HCT116 (cell line): ENCODE measurements at places on chromosomes 11 and 22. TPM values are rescaled to one million over a fixed set of nuclear protein-coding genes. Genes with fewer than 3 reads are reported as not detected.

DNA sequence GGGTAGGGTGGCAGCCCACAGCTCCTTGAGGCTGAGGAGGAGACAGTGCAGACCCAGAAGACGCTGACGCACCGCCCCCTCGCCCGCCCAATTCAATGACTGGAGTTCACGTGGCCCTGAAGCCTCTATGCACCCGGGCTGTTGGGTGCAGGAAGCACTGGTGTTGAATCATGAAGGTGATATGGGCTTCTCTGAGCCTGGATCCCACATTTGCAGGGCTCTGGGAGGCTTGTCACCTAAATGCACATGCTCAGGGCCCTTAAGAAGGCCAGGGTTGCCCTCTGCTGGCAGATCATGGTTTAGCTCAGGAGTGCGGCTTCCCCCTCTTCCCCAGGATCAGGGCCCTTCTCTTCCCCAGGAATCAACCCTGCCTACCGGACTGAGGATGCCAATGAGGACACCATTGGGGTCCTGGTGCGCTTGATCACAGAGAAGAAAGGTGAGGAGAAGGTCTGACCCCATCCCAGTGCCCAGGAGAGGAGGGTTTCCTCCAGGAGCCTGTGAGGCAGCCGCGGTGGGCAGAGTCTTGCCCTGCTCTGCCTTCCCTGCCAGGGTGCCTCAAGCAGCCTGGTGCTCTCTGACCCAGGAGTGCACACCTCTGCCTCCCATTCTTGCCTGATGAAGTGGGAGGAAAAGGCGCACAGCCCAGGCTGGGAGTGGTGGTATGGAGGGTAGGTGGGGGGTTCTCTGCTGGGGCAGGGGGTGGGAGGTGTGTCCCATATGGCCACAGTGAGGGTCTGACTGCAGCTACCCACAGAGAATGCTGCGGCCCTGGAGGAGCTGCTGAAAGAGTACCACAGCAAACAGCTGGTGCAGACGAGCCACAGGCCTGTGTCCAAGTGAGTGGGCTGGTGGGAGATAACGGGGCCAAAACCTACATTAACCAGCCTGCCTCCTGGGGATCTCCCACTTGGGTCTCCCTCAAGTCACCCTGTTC is 17.5 kb downstream of the RELT start:
- H3K27ac ChIP-seq: no peak overlapping the region
- H3K4me3 ChIP-seq: no peak overlapping the region
- H3K27me3 ChIP-seq: no peaks in the 10 kb centered on the region
- H3K36me3 ChIP-seq: peaks cover 2% of the 10 kb centered on the region; the same call in 1 of the 2 replicates
- no peaks in the 10 kb centered on the region for H3K4me1 ChIP-seq

GRCh38 chr22:46534177-46534776 is 3.1 kb downstream of the CELSR1 start:
- H3K4me3 ChIP-seq: no peak overlapping the region
- H3K27ac ChIP-seq: no peak overlapping the region
- no peaks in the 10 kb centered on the region for H3K36me3 ChIP-seq
- H3K27me3 ChIP-seq: no peaks in the 10 kb centered on the region
- no peak for DNase-seq

DNA sequence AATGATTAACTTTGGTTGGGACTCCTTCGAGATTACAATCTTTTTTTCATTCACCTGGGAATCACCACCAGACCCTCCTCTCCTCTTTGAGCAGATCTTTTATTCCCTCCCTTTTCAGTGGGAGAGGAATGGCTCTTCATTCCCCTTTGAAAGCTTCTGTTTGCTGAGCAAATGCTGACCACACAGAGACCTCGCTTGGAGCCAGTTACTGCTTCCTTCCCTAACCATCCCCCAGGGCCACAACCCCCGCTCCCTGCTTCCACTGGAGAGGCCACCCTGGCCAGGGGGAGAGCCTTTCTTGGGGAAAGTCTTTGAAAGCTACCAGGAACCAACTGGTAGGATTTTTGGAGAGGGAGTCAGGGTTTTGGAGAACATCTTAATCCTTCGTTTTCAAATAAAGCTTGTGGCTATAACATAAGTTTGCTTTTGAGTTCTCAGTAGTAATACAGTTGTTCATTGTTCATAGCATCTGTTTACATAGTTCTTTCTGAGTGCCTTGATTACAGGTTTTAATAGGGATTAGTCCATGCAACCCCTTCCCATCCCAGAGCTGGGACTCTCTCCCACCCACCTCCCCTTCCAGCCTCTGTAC is 138.4 kb downstream of the DBX1 start:
- H3K27ac ChIP-seq: no peak overlapping the region
- H3K4me1 ChIP-seq: no peaks in the 10 kb centered on the region
- no peak overlapping the region for H3K4me3 ChIP-seq
- peaks cover 23% of the 10 kb centered on the region for H3K27me3 ChIP-seq
- no peaks in the 10 kb centered on the region for H3K36me3 ChIP-seq

- no peak overlapping the region for H3K27ac ChIP-seq
- DNase-seq: no peak
- H3K4me1 ChIP-seq: peaks cover 16% of the 10 kb centered on the region; the same call in 1 of the 2 replicates
- peaks cover 1% of the 10 kb centered on the region; the same call in 1 of the 2 replicates for H3K36me3 ChIP-seq
- H3K4me3 ChIP-seq: no peak overlapping the region
- H3K27me3 ChIP-seq: no peaks in the 10 kb centered on the region
Observed at GRCh38 chr11:122019908-122020694, 95.9 kb downstream of the BLID start.

DNA sequence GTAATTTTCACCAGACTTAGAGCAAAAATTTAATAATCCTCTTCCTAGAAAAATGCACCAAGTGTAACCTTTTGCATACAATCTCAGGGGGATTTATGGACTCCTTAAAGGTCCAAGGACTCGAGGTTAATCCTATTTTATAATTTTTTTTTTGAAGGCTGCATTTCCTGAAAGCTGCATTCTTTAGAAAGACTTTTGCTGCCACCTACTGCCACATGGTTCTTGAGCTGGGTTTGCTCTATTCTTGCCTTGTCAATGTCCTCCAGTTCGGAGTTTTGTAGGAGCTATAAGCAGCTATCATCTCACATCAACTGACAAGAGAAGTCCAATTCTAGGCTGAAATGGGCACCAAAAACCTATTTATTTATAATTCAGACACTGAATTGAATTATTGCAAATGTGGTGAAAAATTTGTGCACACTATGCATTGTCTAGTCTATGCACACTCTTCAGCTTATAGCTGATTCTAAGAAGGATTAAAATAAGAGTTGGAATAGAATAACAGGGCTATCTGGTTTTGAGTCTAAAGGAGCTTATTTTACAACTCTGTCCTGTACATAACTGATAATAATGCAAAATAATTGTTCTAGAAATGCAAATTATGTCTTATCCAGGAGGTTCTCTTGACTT is 31.3 kb downstream of the TRAF6 start:
- no peaks in the 10 kb centered on the region for H3K27me3 ChIP-seq
- DNase-seq: peak; percentile 22
- no peak overlapping the region for H3K27ac ChIP-seq

- H3K27ac ChIP-seq: no peak overlapping the region
- no peaks in the 10 kb centered on the region for H3K27me3 ChIP-seq
Observed at GRCh38 chr11:10092426-10092825, 201.6 kb downstream of the SBF2 start.

DNA sequence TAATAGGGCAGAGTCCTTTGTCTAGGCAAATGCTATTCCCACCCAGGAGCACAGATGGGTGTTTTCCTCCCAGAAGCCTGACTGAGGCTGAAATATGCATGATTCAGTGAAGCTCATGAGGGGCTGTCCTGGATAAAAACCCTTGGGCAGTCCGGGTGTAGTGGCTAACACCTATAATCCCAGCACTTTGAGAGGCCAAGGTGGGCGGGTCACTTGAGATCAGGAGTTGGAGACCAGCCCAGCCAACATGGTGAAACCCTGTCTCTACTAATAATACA is 48.6 kb upstream of the LMO2 start:
- H3K27ac ChIP-seq: no peak overlapping the region
- DNase-seq: no peak
- no peaks in the 10 kb centered on the region for H3K36me3 ChIP-seq

DNA sequence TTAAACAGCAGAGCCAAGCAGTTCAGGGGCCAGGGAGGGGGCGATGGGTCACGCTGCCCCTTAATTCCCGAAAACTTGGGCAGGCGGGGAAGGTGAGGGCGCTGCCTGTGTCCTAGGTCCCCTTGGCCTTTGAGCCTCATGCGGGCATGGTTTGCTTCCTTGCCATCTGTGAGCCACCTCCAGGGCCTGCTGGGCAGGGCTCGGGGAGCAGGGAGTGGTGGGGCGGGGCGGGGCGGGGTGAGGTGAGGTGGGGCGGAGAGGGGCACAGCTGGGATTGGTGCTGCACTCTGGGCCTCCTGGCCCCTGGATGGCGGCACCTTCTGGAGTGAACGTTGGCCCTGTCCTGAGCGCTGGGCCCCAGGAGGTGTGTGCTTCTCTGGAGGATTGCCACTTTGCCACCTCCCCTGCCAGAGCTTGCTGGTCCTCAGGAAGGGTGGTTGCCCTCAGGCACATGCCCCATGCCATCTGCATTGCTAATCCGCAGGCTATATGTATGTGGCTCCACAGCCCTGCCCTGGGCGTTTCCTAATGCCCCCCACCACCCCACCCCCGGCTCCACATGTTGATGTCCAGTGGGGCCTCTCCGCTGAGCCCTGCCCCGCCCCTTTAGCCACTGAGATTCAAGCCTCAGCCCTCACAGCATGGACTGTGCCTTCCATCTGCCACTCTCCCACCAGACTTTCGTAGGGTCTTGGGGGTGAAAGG is 352.5 kb downstream of the TBC1D22A start:
- H3K27me3 ChIP-seq: no peaks in the 10 kb centered on the region
- H3K4me1 ChIP-seq: peaks cover 10% of the 10 kb centered on the region; the same call in 1 of the 2 replicates
- no peak overlapping the region for H3K27ac ChIP-seq
- H3K4me3 ChIP-seq: no peak overlapping the region

- no peaks in the 10 kb centered on the region for H3K27me3 ChIP-seq
- H3K4me1 ChIP-seq: peaks cover 11% of the 10 kb centered on the region
- DNase-seq: no peak
- H3K27ac ChIP-seq: no peak overlapping the region
- no peak overlapping the region for H3K4me3 ChIP-seq
Observed at GRCh38 chr11:420911-421321, 6.1 kb upstream of the SIGIRR start.

- no peak overlapping the region for H3K27ac ChIP-seq
- no peak overlapping the region for H3K4me3 ChIP-seq
- no peak for DNase-seq
- H3K4me1 ChIP-seq: no peaks in the 10 kb centered on the region
Observed at GRCh38 chr11:111193924-111194490, 51.5 kb upstream of the POU2AF2 start.

DNA sequence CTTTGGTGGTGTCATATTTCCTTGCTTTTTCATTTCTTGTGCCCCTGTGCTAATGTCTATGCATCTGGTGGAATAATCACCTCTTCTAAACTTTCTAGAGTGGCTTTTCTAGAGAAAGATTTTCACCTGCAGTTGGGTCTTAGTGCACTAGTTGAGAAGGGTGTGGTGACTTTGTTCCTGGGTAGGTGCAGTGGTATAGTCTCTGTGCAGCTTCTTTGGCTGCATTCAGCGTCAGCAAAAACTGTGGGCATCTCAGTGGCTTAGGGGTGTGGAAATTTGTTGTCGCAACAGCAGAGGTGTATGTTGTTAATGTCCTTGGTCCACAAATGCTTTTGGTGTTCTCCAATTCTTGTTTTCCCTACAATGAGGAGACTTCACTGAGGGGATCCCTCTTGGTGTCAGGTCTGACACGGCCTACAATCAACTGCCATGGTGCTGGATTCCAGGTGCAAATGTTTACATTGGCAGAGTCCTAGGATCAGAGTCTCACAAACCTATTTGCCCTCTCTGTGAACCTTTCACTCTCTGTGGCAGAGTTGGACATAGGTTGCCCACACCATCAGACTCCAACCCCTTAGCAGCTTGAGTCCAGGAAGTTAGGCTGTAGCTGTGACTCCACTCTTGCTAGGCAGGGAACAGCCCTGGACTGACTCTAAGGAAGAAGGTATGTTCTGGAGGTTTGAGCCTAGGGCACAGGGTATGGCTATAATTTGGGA is 48.8 kb downstream of the GDPD4 start:
- no peak overlapping the region for H3K27ac ChIP-seq
- no peaks in the 10 kb centered on the region for H3K4me1 ChIP-seq
- no peak for DNase-seq
- H3K27me3 ChIP-seq: no peaks in the 10 kb centered on the region

- no peak overlapping the region for H3K27ac ChIP-seq
- no peak for DNase-seq
- no peaks in the 10 kb centered on the region for H3K36me3 ChIP-seq
- H3K27me3 ChIP-seq: no peaks in the 10 kb centered on the region
- H3K4me3 ChIP-seq: no peak overlapping the region
- H3K4me1 ChIP-seq: no peaks in the 10 kb centered on the region
Observed at GRCh38 chr11:106670069-106670468, 348.2 kb downstream of the GUCY1A2 start.

DNA sequence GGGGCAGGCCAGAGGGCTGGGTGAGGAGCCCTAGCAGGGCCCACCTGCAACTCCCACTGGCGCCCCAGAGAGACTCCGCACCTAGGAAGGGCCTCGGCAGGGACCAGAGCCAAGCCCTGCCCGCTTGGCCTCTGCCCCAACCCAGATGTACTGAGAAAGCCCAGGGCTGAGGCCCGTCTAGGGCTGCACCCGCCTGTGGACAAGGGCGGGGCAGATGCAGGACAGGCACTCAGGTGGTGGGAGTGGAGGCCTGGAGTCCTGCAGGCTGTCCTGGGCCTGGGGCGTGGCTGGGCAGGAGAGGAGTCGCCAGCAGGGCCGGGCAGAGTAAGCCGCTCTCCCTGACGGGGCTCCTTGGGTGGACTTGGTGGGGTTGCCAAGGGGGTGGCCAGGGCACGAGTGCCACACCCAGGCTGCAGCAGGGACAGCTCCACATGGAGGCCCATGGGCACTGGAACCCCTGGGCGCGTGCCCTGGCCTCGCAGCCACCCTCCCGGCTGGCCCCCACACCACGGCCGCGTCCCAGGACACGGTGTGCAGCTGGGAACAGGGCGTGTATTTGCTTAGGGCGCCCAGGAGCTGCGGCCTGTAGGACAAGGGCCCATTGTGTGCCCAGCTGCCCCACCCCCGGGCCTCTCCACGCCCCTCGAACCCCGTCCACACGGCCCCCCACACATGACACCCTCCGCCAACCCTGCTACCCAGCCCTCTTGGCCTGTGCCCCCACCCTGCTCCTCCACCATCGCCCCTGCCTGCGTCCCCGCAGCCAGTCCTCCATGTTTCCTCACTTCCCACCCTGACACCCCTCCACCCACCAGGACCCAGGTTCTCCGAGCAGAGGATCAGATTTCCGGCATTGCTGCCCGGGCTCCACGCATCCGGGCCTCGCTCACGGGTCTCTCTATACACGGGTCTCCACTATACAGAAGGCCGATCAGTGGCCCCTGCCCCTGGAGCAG is 11.3 kb upstream of the PIM3 start:
- no peak for DNase-seq
- peak overlapping the region; percentile 62; the same call in 1 of the 2 replicates for H3K27ac ChIP-seq
- peaks cover 44% of the 10 kb centered on the region for H3K4me1 ChIP-seq
- H3K4me3 ChIP-seq: no peak overlapping the region

- no peak overlapping the region for H3K4me3 ChIP-seq
- H3K36me3 ChIP-seq: peaks cover 6% of the 10 kb centered on the region
- DNase-seq: no peak
Observed at GRCh38 chr11:113855803-113856202, 19.6 kb downstream of the USP28 start.

The RASGRP2 gene
- total RNA-seq: 12.8 TPM

The LRRC56 gene
- 9.1 TPM for total RNA-seq

The C22orf15 gene
- total RNA-seq: not detected

The TIGD3 gene
- 2.4 TPM for total RNA-seq

The ARCN1 gene
- 147 TPM for total RNA-seq
